ENCODE measurements at places on chromosomes 1 and 21.

DNA sequence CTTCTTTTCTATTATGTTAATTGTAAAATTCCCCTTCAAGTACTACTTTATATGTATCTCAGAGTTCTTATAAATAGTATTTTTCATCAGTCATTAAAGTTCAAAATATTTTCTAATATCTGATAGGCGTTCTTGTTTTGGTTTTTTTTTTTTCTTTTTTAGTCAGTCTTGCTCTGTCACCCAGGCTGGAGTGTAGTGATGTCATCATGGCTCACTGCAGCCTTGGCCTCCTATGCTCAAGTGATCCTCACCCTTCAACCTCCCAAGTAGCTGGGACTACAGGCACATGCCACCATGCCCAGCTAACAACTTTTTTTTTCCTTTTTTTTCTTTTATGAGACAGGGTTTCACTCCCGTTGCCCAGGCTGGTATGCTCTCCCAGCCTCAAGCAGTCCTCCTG lies 27.3 kb downstream of the AGMAT start:
- no peak for DNase-seq

DNA sequence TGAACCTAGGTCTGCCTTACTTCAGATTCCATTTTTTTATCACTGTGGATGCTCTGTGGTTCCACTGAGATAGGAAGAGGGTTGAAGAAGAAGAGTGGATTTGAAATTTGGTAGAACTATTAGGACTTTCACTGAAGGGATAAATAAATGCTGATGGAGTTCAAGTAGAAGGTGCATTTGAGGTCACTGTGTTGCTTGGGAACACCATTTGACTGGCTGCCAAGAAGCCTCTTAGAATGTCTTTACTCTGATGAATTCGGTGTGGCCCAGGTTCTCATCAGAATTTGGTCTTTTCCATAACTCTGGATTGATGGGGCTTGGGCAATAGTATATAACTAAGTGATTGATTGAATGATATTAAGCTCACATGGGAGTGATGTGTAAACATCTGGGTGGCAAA lies 11.9 kb downstream of the XPR1 start:
- DNase-seq = no peak

GRCh38 chr21:31865429-31865970 lies 7.3 kb upstream of the HUNK start:
- no peak for DNase-seq

- DNase-seq = no peak
These were observed 38.9 kb downstream of the ZC3H11B start for GRCh38 chr1:219573960-219574359.

DNA sequence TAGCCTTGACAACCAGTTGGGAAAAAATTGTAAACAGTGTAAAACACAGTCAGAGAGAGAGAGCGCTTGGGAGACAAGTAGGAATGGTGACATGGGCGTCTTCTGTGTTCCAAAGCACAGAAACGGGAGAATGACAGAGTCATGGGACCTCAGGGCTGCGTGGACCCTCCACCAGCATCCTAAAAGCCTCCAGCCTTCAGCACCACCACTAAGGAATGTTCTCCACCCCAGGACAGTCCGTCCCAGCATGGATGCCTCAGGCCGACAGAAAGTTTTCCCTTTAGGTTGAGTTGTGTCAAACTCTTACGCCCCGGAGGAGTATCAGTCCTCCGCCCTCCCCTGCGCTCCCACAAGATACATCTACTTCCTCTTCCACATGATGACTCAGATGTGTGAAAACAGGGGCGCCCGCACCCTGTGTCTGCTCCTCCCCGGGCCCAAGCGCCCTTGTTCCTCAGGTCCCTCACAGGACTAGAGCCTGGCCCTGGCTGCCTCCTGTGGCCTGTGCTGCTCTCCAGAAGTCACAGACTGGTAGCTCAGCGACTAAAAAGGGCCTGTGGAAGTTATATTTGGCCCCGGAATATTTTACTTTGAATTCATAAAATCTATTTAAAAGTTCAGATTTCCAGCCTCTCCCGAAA lies 63.9 kb upstream of the EFHD2 start:
- no peak for DNase-seq

DNA sequence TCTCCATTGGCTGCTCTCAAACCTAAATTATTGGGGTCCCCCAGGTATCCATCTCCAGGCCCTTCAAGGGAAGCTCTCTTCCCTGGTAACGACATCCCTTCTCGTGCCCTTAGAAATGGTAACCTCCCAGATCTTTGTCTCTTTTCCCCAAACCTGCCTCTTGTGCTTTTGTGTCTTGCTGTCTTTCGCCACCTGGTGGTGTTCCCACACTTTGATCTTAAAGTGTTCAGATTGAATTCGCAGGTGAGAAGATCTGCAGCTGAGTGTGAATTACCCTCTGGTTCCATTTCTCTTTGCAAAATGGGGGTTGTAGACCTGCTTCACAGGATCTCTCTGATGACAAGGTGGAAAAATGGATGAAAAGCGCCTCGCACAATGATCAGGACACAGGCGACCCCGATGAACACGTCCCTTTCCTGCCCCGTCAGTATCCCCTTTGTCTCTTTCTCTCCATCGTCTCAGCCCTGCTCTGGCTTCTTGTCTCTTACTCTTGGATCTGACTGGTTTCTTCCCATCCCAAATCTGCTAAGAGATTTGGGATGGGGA lies 53.1 kb downstream of the DOP1B start:
- peak; percentile 55 for DNase-seq

DNA sequence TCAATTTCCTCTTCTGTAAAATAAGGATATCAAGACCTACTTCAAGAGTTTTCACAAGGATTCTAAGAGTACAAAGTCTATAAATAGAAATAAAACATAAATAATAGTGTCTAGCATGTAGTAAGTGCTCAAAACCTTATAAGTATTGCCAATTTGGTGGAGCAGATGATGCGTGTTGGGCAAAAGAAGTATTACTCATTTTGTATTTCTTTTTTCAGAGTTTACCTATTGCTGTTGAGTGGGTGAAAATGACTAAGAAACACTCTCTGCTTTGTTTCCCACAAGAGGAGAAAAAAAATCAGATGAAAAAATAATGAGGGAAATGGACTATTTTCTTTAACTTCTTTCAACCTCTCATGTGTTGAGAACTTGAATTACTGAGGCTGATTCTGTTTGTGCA lies 103.3 kb upstream of the KCNK2 start:
- no peak for DNase-seq

DNA sequence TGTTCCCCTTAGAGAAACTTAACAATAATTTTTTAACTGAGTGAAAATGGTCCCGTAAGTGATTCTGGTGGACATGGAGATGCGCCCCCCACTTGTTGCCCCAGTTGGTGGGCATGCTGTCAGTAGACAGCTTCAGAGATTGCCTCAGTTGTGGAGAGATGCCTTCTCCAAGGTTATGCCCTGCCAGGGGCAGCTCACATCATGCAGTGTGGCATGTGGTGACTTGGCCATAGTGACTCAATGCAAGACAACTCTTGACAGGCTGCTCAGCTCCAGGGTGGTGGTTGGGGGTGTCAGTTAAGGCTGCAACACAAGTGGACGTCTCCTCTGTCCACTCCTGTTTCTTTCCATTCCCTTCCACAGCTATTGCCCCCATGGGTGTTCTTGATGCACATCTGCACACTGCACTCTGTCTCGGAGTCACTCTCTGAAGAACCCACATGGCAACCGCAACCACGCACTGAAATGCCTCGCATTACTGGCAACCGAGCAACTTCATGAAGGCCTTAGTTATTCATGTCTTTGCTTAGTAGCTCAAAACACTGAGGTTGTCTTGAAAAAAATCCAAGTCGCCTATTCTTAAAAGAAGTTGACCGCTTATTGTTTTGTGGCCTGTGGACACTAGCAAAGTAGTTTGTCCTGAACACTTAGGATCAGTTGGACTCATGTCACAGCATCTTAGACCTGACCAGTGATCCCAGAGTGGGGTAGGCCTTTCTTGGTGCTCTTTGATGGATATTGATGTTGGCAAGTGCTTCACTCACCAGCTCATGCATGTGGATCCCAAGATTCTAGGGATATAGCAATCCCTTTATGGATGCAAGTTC lies 54.8 kb upstream of the USP1 start:
- no peak for DNase-seq

DNA sequence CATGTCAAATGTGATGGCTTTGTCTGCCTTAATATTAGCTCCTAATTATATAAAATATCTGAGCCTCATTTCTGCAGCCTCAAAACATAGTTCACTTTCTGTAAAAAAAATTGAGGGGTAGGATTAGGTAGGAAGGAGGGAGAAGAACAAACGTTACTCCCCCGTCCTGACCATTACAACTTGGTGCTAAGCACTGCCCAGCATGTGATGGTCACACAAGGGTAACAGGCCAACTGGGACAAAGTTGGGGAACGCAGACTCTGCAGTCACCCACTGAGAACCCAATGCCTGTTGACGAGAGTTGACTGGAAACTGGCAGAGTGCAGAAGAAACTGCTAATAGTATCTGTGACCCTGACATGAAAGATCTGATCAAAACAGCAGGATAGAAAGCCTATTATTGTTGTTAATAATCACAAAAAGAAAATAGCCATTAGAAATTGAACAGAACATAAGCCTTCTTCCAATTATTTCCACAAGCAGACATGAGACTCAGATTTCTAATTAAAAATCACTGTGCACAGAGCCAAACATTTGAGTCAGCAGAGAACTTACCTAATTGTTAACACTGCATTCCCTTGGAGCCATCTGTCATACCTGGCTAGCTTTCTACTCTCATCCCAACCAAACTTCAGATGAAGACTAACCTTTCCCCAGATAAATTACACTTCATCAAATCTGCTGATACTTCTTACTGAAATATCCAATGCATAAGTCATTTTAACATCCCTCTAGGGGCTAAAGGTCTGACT lies 5.5 kb downstream of the SORT1 start:
- DNase-seq = no peak

GRCh38 chr21:33229784-33230544 lies at the start of gene IFNAR2:
TSS of gene IFNAR2 (plus strand) at chr21:33229938. CDS start at chr21:33241923, 11,985 bp downstream.
- peak; percentile 82 for DNase-seq

GRCh38 chr1:97245682-97246081 lies 524.1 kb downstream of the PTBP2 start:
- no peak for DNase-seq

- no peak for DNase-seq
These were observed 31.6 kb upstream of the BARHL2 start for GRCh38 chr1:90748668-90749067.

DNA sequence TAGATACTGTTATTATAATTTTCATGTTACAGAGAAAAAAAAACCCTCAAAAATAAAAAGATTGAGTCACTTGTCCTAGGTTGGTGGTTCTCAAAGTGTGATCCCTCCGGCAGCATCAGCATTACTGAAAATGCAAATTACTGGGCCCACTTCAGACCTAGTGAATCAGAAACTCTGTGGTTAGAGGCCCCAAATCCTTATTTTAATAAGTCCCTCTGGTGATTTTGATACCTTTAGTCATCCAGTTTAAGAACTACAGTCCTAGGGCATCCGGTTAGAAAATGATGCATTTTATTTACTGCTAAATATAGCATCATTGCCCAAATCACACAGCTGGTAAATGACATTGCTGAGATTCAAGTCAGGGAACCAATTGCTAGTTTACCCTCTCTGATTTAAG lies 203.7 kb upstream of the RUNX1 start:
- DNase-seq = no peak

DNA sequence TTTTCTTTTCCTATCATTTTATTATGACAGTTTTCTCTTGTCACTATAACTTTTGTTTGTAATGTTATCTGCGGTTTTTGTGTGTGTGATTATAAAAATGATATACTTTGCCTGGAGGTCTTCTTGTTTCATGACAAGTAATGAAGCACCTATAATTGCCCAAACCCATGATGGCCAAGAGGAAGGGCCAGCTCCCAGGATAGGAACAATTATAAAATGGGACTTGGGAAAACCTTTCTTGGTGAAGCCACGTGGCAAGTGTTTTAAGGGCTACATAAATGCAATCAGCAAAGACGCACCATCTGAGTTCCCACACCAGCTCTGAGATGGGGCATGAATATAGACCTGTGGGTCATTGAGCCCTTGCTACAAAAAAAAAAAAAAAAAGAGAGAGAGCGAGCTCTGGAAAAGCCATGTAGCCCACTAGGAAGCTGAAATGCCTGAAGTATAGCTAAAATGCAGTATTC lies 462.6 kb upstream of the RUNX1 start:
- DNase-seq = no peak

GRCh38 chr1:36739703-36740289 lies 257.1 kb upstream of the CSF3R start:
- DNase-seq = no peak

DNA sequence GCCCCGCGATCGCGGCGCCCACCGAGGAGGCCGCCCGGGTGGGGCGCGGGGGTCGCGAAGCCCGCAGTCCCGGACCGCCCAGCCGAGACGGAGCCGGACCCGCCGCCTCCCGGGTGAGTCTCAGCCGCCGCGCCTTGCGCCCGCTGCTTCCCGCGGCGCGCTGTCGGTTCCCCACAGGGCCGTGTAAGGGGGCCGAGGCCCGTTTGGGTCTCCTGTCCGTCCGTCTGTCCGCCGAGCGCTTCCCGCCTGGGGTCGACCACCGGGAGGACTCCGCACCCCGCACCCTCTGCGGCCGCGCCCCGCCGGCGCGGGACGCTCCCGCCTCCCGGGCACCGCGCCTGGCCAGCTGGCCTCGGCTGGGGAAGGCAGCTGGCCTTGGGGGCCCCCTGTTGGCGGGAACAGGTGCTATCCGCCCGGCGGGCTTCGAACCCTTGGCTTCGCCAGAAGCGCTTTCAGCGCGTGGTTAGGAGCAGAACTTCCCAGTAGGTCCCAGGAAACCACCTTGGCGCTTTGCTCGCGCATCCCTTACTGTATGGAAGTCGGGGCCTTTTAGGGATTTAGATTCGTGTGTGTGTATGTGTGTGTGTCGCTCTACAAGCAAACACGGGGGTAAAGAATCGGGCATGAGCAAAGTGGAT lies 414 bp downstream of the TMEM51 start:
- peak; percentile 44 for DNase-seq
